ENCODE measurements at places on chromosomes 13 and 19. TPM values are rescaled to one million over a fixed set of nuclear protein-coding genes. Genes with fewer than 3 reads are reported as not detected.
A peak's percentile ranks its signal among the peaks of the same experiment; 100 is the strongest.

PCDH17 gene
- total RNA-seq = 0.85 TPM

DNA sequence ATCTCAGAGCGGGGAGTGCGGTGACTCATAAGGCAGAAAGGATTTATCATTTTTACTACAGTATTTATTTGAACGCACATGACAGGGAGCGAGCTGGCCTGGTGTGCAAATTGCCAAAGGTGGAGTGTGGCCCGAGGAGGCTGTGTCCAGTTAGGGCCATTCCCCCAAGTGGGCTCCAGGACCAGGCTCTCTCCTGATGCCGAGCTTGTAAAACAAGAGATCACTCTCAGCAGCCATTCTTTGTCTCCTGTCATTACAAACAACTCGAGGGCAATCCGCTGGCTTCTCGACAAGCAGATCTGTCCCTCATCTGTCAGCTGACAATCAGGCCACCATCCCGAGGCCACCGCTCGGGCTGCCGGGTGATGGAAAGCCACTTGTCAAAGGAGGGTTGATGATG lies 418.9 kb downstream of the ZNF536 start:
- peaks cover 13% of the 10 kb centered on the region for H3K36me3 ChIP-seq
- no peak overlapping the region for H3K4me3 ChIP-seq
- no peaks in the 10 kb centered on the region for H3K4me1 ChIP-seq
- no peak overlapping the region for H3K27ac ChIP-seq

ZSCAN18 gene
- 64.8 TPM for total RNA-seq

GRCh38 chr19:43872547-43873336 lies 45.6 kb downstream of the ZNF283 start:
- no peak for DNase-seq
- H3K4me3 ChIP-seq = no peak overlapping the region
- H3K36me3 ChIP-seq = peaks cover 68% of the 10 kb centered on the region
- no peaks in the 10 kb centered on the region for H3K4me1 ChIP-seq

DNA sequence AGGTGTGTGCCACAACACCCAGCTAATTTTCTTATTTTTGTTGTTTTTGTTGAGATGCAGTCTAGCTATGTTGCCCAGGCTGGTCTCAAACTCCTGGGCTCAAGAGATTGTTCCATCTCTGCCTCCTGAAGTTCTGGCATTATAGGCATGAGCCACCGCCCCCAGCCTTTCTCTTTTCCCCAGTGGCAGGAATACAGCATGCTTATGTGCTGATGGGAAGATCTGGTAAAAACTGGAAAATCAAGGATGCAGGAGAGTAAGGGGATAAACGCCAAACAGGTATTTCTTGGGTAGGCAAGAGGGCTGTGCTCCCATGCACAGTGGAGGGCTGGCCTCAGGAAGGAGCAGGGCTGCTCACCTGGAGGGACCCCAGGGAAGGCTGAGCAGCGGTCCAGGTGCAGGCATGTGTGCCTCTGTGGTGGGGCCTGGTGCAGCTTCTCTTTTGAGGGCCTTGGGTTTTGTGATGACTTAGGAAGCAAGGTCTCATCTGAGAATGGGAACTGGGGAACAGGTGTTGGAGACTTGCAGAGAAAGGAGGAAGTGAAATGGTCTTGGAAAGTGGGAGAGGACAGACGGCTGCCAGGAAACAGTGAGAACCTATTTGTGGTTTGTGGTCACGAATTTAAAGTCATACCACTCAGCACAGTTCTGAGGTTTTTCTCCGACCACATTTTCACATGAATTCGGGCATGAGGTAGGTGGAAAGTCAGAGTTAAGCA lies 106.5 kb downstream of the TEX26 start:
- no peak for DNase-seq
- no peaks in the 10 kb centered on the region for H3K27me3 ChIP-seq
- no peak overlapping the region for H3K4me3 ChIP-seq
- no peaks in the 10 kb centered on the region for H3K4me1 ChIP-seq
- H3K27ac ChIP-seq = no peak overlapping the region
- no peaks in the 10 kb centered on the region for H3K36me3 ChIP-seq

DNA sequence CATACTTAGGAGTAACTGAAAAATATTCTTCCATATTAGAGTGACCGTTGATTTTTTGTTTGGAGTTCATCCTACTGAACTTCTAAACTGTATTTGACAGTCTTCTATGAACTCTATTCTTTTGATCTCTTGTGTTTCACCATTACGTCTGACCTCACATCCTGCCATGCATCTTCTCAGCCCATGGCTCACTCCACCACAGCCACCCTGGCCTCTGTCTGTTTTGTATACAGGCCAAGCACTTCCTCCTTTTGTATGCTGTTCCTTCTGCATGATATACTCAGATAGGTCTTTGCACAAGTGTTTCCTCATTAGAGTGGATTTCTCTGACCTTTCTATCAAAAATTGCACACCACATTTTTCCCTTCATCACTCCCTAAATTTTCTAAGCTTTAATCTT lies 119.9 kb downstream of the MAB21L1 start:
- no peaks in the 10 kb centered on the region for H3K27me3 ChIP-seq
- no peaks in the 10 kb centered on the region for H3K36me3 ChIP-seq
- DNase-seq = no peak
- H3K27ac ChIP-seq = no peak overlapping the region

TPRX1 gene
- total RNA-seq = not detected

CYP2A7 gene
- 0.21 TPM for total RNA-seq

GRCh38 chr13:24627946-24628345 lies 52.3 kb upstream of the ATP12A start:
- H3K4me1 ChIP-seq = peaks cover 41% of the 10 kb centered on the region
- H3K27me3 ChIP-seq = no peaks in the 10 kb centered on the region
- no peak overlapping the region for H3K4me3 ChIP-seq
- DNase-seq = no peak

- no peak overlapping the region for H3K4me3 ChIP-seq
- H3K36me3 ChIP-seq = no peaks in the 10 kb centered on the region
- no peak for DNase-seq
- H3K4me1 ChIP-seq = no peaks in the 10 kb centered on the region
- H3K27ac ChIP-seq = no peak overlapping the region
Observed at GRCh38 chr13:32168131-32168530, 136.6 kb downstream of the FRY start.

DENND1C gene
- 6.3 TPM for total RNA-seq

DNA sequence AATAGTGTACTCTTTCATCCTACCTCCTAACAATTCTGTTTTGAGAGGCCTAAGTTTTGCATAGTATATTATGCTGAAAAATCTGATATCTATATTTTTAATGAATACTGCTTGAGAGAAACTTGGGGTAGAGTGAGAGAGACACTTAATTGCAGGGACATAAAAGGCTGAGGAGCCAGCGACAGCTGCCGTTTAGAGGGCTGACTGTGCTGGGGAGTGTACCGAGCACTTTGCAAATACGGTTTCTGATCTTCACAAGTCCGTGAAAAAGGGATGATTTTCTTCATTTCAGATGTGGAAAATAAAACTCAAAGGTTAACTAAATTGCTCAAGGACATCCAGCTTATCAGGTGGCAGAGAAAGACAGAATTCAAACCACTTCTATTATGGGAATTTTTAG lies 97.4 kb downstream of the CAB39L start:
- H3K4me3 ChIP-seq = no peak overlapping the region
- peaks cover 10% of the 10 kb centered on the region for H3K4me1 ChIP-seq
- H3K27ac ChIP-seq = no peak overlapping the region
- H3K36me3 ChIP-seq = no peaks in the 10 kb centered on the region
- no peak for DNase-seq

DNA sequence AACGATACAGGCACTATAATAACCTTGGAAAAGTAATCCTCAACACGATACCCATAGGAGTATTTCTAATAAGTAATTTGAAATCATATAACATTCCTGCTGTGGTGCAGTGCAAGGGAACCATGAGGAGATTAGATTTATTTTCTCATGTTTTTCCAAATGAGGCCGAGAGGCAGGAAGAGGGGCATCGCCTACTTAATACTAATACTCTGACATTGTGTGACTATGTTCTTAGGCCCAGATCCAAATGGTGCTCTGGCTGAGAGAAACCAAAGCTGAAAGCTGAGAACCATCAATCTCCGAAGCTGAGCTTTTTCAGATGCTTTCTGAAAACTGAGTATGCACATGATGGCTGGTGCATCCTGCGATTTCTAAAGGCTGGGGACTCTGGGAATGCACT lies 248.0 kb upstream of the MAB21L1 start:
- H3K27me3 ChIP-seq = no peaks in the 10 kb centered on the region
- peaks cover 8% of the 10 kb centered on the region for H3K4me1 ChIP-seq
- H3K36me3 ChIP-seq = no peaks in the 10 kb centered on the region
- DNase-seq = no peak

CKM gene
- not detected for total RNA-seq

- H3K4me3 ChIP-seq = no peak overlapping the region
- peaks cover 3% of the 10 kb centered on the region for H3K4me1 ChIP-seq
- H3K27me3 ChIP-seq = peaks cover 5% of the 10 kb centered on the region
- peaks cover 24% of the 10 kb centered on the region for H3K36me3 ChIP-seq
Observed at GRCh38 chr13:30968846-30969245, 36.4 kb downstream of the TEX26 start.

AP1M2 gene
- total RNA-seq = 127 TPM

DNA sequence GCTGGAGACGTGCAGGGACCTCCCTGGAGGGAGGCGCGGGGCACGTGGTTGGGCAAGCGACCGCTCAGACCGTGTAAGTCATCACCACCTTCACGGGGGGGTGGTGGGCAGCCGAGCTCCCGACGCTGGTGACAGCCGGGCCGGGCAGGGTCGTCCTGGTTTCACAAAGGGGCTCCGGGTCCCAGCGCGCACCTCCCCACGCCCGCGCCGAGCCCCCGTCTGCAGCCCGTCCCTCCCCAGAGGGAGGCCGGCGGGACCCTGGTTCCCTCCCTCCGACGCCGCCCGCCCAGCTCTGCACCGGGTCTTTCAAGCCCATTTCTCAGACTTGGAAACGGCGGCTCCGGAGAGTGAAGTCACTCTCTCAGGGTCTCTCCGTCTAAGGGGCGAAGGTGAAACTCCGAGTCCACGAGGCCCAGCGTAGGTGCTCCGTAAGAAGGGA lies 729 bp upstream of the ARID3A start:
- H3K4me1 ChIP-seq = peaks cover 18% of the 10 kb centered on the region
- H3K36me3 ChIP-seq = peaks cover 4% of the 10 kb centered on the region
- H3K27me3 ChIP-seq = peaks cover 24% of the 10 kb centered on the region
- peak overlapping the region; percentile 75 for H3K4me3 ChIP-seq
- H3K27ac ChIP-seq = no peak overlapping the region
- DNase-seq = no peak

ELANE gene
- not detected for total RNA-seq

LIM2 gene
- not detected for total RNA-seq

DNA sequence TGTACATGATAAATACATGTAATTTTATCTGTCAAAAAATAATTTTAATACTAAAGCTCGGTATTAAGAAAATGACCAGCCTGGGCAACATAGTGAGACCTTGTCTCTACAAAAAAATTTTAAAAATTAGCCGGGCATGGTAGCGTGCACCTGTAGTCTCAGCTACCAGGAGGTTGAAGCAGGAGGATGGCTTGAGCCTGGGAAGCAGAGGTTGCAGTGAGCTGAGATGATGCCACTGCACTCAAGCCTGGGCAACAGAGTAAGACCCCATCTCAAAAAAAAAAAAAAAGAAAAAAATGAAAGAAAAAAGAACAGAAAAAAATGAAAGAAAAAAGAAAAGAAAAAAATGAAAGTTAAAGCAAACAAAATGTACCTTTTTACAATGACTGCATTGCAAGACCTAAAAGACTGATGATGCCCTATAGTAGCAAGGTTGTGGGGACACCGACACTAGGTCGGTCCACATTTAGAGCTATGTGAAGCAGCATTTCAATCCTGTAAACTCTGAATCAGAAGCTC lies 5.3 kb downstream of the ZFP14 start:
- peaks cover 9% of the 10 kb centered on the region for H3K4me1 ChIP-seq
- no peaks in the 10 kb centered on the region for H3K27me3 ChIP-seq
- DNase-seq = no peak
- no peaks in the 10 kb centered on the region for H3K36me3 ChIP-seq
- no peak overlapping the region for H3K4me3 ChIP-seq

CEACAM1 gene
- total RNA-seq = 1.2 TPM

DNA sequence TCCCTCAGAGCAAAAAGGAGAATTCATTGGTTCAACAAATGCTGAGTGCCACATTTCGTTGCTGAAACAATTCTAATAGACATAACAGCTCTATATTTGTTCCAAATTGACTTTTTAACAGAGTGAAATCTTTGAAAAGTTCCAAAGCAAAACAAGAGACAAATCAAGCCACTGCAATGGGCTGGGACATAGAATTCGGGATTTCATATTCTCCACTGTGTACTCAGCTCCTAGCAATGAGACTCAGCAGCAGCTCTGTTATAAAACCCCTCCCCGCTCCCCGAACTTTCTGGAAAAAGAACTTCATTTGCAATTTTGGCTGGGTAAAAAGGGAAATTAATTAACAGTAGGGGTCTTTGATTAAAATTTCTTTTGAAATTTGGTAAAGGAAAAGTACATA lies 11.3 kb downstream of the RFX2 start:
- no peak for DNase-seq
- peaks cover 2% of the 10 kb centered on the region for H3K27me3 ChIP-seq
- H3K36me3 ChIP-seq = no peaks in the 10 kb centered on the region
- H3K4me3 ChIP-seq = no peak overlapping the region

GRCh38 chr13:99331881-99332293 lies 24.7 kb upstream of the GPR183 start:
- 0 out of 2 replicates have a peak overlapping the region, but pooled peaks have one; percentile 30 for H3K27ac ChIP-seq
- DNase-seq = no peak
- peaks cover 8% of the 10 kb centered on the region for H3K4me1 ChIP-seq
- no peaks in the 10 kb centered on the region for H3K36me3 ChIP-seq

PRRG2 gene
- total RNA-seq = 5.9 TPM

DNA sequence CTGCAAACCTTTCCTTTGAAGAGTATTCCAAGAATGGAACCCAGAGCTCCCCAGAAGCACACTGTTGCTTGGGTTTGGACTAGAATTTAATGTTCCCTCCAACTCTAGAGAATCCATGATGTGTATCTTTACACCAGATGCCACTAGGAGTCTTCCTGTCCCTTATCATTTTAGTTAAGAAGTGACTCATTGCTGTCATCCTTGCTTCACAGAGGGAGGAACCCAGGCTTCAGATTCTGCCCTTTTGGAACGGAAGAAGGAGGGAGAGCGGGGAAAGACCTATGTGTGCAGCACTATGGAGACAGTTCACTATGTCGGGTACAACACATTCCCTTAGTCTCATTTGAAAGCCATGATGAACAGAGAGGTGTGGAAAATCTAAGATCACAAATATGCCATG lies 2.1 kb upstream of the ATP12A start:
- peaks cover 36% of the 10 kb centered on the region for H3K27me3 ChIP-seq
- no peak overlapping the region for H3K27ac ChIP-seq
- peaks cover 19% of the 10 kb centered on the region for H3K4me1 ChIP-seq
- H3K36me3 ChIP-seq = no peaks in the 10 kb centered on the region
- DNase-seq = no peak
- no peak overlapping the region for H3K4me3 ChIP-seq

DMKN gene
- 284 TPM for total RNA-seq

- no peaks in the 10 kb centered on the region for H3K36me3 ChIP-seq
- H3K27me3 ChIP-seq = no peaks in the 10 kb centered on the region
- no peak overlapping the region for H3K4me3 ChIP-seq
- H3K27ac ChIP-seq = no peak overlapping the region
- H3K4me1 ChIP-seq = no peaks in the 10 kb centered on the region
Observed at GRCh38 chr13:61466280-61466679, 50.6 kb upstream of the PCDH20 start.
